ENCODE measurements at places on chromosomes 4 and X.

DNA sequence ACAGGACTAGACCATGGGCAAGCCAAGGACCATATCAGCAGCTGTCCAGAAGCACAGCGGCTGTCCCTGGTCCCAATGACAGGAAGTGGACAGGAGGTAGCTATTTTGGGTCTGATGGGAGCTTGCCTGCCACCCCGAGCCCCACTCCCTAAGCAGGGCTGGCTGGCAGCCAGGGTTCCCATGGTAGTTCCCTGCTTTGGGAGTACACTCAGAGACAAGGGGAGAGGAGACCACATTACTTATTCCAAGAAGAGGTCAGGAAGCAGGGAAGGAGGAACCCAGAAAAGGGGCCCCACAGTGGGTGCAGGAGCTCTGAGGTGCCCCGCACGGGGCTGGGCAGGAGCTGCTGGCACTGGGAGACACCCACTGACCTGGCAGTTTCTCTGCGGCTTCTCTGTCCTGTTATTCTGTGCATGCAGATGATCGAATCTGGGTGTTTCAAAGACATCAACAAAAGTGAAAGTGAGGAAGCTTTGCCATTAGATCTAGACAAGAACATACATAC lies 36.3 kb downstream of the HTT-AS start:
- no peak for DNase-seq

DNA sequence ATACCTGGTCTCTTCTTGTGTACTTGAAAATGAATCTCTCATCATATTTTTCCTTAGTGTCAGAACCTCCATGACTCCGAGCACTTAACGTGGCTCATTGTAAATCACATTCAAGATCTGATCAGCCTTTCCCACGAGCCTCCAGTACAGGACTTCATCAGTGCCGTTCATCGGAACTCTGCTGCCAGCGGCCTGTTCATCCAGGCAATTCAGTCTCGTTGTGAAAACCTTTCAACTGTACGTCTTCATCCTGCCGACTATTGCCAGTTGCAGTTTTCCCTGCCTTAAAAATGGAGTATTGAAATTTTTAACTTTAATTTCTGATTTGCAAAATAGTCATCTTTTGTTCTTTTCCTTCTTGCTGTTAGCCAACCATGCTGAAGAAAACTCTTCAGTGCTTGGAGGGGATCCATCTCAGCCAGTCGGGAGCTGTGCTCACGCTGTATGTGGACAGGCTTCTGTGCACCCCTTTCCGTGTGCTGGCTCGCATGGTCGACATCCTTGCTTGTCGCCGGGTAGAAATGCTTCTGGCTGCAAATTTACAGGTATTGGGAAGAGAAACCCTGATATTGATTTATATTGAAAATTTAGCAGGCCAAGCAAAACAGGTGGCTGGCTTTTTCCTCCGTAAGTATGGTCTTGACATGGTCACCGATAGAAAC lies 42.4 kb upstream of the MSANTD1 start:
- no peak for DNase-seq

- DNase-seq, result no peak
Measured at GRCh38 chr4:53122280-53123116, 243.4 kb downstream of the SCFD2 start.

GRCh38 chrX:100636321-100636991 lies at the start of gene TSPAN6:
TSS of gene TSPAN6 (minus strand) at chrX:100636806. CDS start at chrX:100636694, 112 bp downstream.
- no peak for DNase-seq

DNA sequence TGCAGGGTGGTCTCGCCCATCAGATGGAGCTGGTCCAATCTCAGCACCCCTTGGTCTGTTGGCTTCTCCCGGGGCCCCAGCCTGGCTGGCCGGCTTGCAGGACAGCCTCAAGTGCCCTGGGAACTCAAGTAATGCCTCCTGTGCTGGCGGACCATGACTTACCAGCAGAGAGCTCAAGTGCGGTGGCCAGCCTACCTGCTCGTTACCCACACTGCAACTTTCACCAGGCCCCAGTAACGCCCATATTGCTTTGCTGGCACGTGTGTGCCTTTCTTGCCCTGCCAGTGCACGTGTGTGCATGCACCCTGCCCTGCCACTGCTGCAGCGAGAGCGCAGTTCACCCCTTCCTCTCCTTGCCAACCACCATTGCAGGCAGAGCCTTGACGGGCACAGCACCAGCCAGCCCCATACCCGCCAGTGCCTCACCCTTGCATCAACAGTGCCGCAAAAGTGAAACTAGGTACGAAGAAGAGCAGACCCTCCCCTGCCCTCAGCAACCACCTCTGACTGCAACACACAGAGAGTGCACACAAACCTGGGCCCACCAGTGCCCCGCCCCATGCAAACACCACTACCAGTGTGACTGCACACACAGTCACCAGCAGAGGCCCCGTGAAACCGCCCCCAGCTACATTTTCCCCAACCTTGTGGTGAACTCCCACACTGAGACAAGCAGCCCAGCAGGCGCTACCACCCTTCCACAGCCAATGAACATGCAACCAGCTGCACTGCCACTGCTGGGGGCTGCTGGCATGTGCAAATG lies 88.9 kb upstream of the POU3F4 start:
- DNase-seq, result no peak

DNA sequence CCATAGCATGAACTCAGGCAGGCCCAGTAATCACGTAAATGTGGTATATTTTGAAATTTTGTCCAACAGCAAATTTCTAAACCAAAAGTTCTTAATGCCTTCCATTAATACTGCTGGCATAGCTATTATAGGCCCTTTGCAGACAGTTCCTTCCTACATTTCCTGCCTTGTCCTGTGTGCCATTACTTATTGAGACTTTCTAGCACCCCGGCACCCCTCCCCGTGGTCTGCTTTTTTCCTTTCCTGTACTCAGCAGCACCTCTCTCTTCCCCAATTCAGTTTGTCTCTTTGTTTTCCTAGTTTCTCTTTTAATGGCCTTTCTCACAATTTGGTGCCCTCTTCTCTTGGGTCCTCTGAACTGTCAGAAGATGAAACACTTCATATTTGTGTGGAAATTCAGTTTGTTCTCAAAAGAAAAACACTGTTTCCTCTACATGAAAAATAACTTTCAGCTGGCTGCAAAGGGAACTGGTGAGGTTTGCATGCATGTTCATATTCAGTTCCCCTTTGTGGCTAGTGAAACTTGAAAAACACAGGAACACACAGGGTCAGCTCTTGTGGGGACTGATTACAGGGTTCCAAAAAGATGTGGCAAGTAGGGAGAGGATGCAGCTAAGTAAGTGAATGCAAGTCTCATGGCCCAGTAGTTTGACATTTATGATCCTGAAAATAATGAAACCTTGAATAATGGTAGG lies 17.1 kb downstream of the GPR34 start:
- no peak for DNase-seq

GRCh38 chr4:10565166-10565780 lies 108.0 kb upstream of the ZNF518B start:
- no peak for DNase-seq

- DNase-seq, result no peak
Measured at GRCh38 chrX:53022381-53022780, 26.2 kb upstream of the GPR173 start.

All from vagina (tissue), 2 donors.